Esophagus squamous epithelium (tissue), 5 donors: ENCODE measurements at places on chromosomes 6 and 20.

GRCh38 chr6:36788768-36789167 is 50.5 kb downstream of the CPNE5 start:
- DNase-seq, result no peak

DNA sequence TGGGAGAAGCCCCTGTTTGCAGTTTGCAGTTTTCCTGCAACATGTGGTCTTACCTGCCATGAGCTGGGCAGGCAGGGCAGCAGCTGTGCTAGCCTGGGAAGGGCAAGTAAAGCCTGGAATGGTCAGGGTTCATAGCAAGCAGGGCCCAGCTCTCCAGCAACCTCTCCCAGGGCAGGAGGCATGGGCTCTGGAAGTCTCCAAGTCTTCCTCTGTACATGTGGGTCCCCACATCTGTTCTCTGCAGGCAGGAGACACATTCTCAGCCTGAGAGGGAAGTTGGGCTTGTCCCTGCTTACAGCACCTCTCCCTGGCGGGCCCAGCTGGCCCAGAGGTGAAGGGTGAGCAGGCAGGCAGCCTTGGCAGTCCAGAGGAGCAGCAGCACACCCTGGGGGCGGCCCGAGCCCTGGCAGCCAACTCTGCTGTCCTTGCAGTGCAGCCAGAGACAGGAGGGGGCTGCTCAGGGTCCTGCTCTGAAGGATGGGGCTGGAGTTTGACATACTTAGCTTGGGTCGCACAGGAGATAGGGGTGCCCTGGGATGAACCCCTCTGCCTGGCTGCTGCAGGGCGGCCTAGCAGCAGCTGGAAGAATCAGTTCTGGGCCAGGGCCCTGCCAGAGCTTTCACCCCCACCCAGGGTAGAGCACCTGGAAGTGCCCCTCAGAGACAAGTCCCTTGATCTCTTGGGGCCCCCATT is 176.0 kb downstream of the MRPL14 start:
- DNase-seq, result no peak

DNA sequence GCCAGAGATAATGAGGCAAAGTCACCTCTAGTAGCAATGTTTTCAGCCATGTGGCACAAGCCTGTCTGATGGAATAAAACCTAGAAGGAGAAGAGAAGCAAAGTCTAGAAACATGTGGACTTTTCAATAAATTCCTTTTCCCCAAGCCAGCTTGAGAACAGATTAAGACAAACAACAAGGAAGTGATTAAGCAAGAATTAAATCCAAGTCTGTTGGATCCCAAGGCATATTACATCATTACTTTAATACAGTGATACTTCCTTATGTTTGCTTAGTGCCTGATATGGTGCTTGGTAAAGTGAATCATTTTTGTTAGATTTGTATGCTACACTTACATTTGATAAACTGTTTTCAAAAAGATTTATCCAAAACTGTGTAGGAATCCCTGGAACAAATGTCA is 260.3 kb upstream of the FAM83B start:
- DNase-seq, result no peak

- no peak for DNase-seq
Measured at GRCh38 chr20:34713194-34713943, 9.2 kb downstream of the TP53INP2 start.

- no peak for DNase-seq
Measured at GRCh38 chr20:17391127-17391771, 139.9 kb downstream of the BFSP1 start.

- DNase-seq, result no peak
Measured at GRCh38 chr6:7042654-7043545, 64.9 kb upstream of the RREB1 start.
